ENCODE measurements at places on chromosomes 3 and 15.

DNA sequence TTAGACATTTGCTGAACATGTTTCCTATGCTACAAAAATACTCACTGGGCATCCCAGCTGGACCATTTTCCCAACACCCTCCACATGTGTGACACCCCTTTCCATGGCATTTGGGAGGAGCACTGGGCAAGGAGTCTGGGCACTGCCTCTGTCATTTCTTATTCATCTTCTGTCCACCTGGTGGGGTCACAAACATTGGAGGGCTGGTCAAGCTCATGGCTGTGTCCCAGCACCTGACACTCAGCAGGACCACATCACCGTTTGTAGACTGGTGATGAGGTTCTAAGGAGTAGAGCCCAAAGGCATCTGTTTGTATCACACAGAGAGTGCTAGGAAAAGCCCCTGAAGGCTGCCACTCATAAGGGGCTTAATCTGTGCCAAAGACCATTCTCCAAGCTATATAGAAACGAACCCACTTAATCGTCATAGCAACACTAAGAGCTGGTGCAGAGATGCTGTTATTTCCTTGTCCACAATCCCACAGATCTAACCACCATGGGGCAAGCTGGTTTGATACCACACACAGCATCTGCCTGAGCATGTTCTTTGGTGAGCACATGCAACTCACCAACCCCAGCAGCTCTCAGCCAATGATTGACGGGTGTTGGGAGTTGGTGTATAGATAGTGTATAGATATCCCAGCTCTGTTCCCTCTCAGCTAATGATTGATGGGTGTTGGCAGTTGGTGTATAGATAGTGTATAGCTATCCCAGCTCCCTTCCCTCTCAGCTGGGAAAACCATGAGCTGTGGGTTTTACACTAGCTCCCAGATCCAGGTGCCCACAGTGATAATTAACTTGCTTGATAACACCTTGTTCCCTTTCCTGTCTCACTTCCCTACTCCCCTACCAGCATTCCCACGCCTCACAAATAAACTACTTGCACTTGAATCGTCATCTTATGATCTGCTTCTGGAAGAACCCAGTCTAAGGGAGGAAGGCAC lies 42.7 kb upstream of the ATP2B2 start:
- DNase-seq: no peak

DNA sequence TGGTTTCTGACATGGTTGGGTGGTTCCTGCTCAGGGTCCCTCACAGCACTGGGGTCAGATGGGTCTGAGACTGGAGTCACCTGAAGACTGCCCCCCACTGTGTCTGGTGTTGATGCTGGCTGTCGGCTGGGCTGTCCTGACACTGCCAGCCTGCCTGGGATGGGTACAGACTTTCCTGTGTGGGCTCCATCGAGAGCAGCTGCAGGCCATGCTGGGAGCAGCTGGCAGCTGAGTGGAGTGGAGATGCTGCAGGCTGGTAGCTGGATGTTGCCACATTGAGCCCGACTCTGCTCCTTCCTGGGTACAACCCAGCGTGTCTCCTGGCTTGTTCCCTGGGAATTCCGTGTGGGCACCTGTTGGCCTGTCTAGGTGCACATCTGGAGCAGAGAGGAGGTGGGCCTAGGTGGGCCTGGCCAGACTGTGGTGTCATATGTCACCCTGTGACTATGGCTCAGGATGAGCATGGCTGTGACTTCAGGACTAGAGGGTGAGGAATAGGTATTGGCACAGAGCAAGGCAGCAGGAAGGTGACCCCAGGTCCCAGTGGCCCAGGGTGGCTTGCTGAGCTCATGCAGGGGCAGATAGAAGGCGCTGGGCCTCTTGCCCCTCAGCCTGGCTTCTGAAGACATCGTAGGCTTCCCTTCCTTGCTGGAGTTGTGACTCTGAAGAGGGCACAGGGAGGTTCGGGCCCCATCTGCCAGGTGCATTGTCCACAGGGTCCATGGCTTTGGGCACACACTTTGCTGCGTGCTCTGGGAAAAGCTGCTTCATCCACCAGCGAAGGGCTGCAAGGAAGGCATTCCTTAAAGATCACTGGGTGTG lies 40.0 kb upstream of the PRR23E start:
- no peak for DNase-seq

GRCh38 chr3:111652492-111653180 lies 57.5 kb upstream of the ZBED2 start:
- DNase-seq: no peak

DNA sequence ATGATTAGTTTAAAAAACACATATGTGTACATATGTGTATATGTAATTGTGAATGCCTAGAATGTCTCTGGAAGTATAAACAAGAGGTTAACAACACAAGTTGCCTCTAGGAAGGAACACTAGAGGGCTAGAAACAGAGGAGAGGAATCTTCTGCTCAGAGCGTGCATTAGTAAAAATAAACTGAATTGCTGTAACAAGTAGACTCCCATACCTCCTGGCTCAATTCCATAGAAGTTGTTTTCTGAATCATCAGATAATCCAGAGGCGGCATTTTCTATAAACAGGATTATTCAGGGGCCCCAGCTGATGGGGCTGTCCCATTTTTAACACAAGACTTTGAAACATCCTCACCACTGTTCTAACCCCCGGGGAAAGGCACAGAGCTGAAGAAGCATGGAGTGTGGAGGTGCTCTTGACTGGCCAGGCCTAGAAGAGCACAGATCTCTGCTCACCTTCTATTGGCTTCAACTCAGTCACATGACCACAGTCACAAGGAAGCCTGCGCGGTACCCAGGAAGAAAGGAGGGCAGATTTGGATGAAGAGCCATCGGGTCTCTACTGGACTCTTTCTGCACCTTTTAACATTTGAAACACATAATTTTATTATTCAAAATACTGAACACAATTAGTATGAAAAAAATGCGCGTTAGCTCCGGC lies 145.7 kb downstream of the TLE3 start:
- DNase-seq: no peak

DNA sequence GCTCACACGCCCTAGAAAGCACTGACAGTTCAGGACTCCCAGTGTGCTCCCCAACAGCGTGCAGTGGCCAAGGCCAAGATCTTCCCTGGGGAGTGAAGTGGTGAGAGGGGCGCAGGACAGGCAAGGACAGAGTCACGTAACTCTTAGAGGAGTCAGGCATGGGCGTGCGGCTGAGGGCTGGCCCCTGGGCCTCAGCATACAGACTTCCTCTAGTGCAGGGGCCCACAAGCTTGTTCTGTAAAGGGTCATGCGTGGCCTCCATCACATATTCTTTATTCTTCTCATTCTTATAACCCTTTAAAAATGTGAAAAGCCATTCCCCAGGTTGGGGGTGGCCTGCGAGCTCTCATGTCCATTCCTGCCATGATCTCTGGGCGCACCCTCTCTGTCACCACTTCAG lies 25.2 kb downstream of the TMEM43 start:
- no peak for DNase-seq

- no peak for DNase-seq
Measured at GRCh38 chr3:64932016-64932518, 244.3 kb upstream of the ADAMTS9 start.

GRCh38 chr3:153379516-153379915 lies 217.5 kb downstream of the RAP2B start:
- no peak for DNase-seq

DNA sequence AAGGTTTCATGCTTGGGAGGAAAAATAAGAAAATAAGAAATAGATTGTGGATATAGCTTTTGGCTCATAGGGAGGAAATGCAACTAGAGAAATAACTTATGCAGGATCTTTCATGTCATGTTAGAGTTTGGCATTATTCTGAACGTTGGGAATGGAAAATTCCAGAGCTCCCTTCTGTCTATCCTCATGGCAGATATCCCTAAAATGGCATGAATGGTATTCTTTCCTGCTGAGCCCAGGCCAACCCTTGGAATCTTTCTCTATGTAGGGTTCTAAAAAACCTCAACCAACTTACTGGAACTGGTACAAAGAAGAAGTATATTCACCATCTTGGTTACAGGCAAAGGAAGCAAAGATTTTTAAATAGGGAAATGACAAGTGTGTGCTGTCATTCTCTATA lies 212.5 kb downstream of the CHST2 start:
- no peak for DNase-seq

DNA sequence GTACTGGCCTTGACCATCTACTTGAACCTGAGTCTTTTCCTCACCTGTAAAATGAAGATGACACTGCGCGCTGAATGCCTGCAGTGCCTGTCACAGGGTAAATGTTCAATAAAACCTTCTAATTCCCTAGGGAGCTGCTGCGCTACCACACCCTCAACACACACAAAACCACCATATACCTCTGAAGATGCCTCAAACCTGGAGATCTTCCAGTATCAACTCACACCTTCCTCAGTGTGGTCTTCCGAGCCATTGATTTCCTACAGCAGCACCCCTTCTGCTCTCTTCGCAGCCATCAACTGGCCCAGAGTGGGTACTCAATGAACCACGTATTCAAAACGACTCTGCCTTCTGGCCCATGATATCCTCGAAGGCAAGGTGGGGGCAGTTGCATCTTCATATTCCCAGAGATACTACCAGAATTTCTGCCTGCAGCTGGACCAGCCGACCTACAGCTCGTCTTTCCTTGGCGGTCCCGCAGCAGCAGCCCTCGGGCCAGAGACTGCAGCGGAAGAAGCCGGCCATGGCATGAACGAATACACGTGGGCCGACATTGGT lies 695 bp downstream of the RPL32 start:
- no peak for DNase-seq

- no peak for DNase-seq
Measured at GRCh38 chr15:98433346-98433745, 215.0 kb upstream of the IGF1R start.

- DNase-seq: no peak
Measured at GRCh38 chr3:194455481-194455880, 31.3 kb downstream of the ATP13A3 start.

DNA sequence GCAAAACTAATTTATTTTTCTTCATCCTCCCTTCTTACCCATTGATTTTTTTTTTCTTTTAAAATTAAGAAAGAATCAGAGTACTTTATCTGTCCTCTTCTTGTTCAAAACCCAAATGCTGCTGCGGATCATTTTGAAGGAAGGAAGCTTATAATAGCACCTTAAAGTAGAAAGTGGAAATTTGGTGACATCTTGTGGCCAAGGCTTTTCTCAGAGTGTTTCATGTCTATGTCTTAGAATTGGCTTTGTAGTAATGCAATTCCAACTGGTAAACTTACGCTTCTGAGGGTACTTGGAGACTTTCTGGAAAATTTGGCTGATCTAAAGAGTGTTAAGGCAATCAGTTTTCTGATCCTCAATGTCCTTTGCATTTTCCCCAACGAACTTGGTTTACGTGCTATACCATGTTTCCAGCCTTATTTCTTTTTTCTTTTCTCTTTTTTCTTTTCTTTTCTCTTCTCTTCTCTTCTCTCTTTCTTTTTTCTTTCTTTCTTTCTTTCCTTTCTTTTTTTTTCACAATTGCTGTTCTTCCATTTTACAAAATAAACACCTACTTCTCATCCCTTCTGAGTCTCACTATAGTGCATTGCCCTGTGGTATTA lies 30.7 kb downstream of the C3orf38 start:
- DNase-seq: peak; percentile 26

GRCh38 chr15:31399544-31400171 lies 73.0 kb downstream of the KLF13 start:
- no peak for DNase-seq

DNA sequence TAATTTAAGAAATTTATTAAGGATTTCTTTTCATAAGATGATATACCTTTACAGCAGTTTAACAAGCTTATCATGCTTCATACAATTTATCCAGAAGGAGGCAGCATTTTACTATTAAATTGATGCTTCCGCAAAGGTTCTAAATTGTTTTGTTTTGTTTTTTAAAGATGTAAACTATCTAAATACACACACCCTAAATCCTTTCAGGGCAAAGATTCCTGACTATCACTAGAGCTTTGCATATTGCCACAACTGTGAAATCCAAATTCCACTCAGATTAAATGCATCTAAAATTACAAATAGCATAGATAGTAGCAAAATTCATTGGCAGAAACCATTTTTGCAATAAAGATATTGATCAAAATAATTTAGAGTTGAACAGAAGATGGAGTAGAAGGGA lies 44.5 kb upstream of the CCNL1 start:
- DNase-seq: no peak

DNA sequence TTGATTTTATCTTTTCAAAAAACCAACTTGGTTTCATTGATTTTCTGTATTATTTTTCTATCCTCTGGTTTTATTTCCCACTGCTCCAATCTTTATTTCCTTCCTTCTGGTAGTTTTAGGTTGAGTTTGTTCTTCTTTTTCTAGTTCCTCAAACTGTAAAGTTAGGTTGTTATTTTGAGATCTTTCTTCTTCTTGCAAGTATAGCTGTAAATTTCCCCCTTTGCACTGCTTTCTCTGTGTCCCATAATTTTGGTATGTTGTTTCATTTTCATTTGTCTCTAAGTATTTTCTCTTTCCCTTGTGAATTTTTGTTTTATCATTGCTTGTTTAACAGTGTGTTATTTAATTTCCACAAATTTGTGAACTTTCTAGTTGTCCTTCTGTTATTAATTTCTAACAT lies 120.0 kb downstream of the PLD1 start:
- no peak for DNase-seq

DNA sequence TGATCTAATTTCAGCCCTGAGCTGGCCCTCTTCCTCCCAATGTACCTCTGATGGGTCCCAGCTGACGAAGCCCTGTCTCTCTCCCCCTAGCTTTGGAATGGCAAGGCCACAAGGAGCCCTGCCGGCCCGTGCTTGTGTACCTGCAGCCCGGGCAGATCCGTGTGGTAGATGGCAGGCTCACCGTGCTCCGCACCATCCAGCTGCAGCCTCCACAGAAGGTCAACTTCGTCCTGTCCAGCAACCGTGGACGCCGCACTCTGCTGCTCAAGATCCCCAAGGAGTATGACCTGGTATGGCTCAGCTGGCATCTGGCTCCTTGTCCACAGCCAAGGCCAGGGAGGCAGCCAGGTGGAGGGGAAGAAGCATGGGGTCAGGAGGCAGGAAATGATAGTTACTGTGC lies 14.2 kb downstream of the DUOX1 start:
- no peak for DNase-seq

- DNase-seq: no peak
Measured at GRCh38 chr3:87198774-87199173, 28.3 kb upstream of the CHMP2B start.

DNA sequence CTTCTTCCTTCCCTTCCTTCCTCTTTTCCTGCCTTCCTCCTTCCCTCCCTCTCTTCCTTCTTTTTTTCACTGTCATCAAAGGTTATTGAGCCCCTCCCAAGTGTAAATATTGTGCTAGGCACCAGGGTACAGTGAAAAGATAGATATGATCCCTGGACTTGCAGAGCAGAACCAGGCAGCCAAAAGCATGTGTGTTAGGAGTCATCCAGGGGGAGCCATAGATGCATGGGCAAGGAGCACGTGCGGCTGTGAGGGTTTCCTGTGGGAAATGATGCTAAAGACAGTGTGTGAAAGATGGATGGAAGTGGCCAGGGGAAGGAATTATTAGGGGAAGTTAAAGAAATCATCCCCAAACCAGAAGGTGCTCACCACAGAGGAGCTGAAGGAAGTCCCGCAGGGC lies 65.2 kb downstream of the NR2F2 start:
- DNase-seq: no peak

DNA sequence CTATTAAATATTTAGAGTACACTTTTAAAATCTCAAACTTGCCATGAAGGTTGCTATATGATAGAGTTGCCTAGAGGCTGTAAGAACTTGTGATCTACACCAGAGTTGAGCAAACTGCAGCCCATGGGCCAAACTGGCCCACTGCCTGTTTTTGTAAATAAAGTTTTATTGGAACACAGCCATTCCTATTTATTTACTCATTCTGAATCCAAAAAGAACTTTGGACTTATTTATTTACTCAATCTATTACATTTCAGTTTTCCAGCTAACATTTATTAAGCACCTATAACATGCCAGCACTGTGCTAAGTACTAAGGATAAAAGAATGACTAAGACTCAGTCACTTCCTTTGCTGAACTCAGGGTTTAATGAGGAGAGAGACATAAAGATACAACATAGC lies 403.6 kb downstream of the ERC2 start:
- DNase-seq: no peak

- DNase-seq: no peak
Measured at GRCh38 chr3:56459719-56460118, 8.5 kb downstream of the ERC2 start.
